ENCODE measurements at places on chromosomes 3 and 15. TPM values are rescaled to one million over a fixed set of nuclear protein-coding genes. Genes with fewer than 3 reads are reported as not detected.

The P2RY14 gene
- 0.30 TPM for total RNA-seq

The NR1I2 gene
- 0.39 TPM for total RNA-seq

DNA sequence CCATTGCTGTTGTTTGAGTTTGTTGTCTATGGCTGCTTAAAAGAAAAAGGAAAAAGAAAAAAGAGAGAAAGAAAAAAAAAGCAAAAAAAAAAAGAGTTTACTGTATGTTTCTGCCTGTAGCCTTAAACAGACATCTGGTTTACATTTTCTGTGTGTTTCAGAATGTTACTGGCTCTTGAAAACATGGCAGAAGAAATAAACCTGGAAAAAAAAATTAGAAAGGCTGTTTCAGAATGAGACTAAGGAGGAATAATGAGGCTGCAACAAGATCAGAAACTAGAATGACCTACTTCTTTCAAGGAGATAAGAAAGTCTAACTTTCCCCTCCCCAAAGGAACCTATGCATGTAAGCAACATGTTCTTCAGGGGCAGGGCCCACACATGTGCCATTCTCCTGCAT, 292.1 kb downstream of the DIPK2A start:
- H3K27me3 ChIP-seq = no peaks in the 10 kb centered on the region
- H3K4me3 ChIP-seq = no peak overlapping the region
- H3K36me3 ChIP-seq = no peaks in the 10 kb centered on the region
- H3K4me1 ChIP-seq = no peaks in the 10 kb centered on the region

DNA sequence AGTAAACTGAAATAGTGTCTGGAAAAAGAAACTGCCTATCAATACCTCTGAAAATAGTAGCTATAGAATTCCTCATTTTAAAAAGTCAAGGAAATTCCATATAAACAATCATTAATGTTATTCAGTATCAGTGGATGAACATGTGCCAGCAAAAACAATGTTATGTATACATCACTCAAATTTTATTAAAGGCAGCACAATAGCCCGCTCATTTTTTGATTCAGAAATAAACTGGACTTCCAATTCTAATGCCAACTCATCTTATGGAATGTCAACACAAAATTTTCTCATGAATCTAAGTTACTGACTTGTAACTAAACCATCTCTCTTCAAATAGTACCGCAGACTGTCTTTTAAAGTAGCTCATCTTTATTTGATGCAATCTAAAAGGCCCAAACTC, 19.0 kb downstream of the THBS1 start:
- H3K4me1 ChIP-seq = no peaks in the 10 kb centered on the region
- no peak overlapping the region for H3K4me3 ChIP-seq
- H3K36me3 ChIP-seq = no peaks in the 10 kb centered on the region
- no peaks in the 10 kb centered on the region for H3K27me3 ChIP-seq

DNA sequence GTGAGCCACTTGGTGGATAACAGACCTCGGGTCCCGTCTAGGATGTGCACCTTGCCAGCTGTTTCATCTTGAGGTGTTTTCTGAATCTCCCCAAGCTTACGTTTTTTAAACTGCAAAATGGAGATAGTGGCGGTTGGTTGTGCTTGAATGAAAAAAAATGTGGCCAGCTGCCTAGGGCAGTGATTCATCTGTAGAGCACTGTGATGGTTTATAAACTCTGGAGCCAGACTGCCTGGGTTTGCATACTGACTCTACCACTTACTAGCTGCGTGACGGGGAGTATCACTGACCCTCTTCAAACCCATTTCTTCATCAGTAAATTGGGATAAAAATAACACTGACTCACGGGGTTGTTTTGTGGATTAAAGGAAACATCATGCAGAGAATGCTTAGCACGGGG, 159.1 kb downstream of the CHL1 start:
- H3K4me3 ChIP-seq = no peak overlapping the region
- H3K27me3 ChIP-seq = no peaks in the 10 kb centered on the region
- H3K27ac ChIP-seq = no peak overlapping the region
- H3K36me3 ChIP-seq = no peaks in the 10 kb centered on the region
- DNase-seq = no peak
- no peaks in the 10 kb centered on the region for H3K4me1 ChIP-seq

DNA sequence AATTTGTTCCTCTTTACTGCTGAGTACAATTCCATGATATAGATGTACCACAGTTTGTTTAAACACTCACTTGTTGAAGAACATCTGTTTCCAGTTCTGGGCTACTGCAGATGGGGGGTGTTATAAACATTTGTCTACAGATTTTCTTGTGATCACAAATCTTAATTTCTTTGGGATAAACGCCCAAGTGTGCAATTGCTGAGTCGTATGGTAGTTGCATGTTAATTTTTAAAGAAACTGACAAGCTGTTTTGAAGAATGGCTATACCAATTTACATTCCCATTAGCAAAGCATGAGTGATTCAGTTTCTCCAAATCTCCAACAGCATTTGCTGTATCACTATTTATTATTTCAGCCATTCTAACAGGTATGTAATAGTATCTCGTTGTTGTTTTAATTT, 242.0 kb upstream of the MRPL3 start:
- DNase-seq = no peak
- no peak overlapping the region for H3K27ac ChIP-seq
- no peaks in the 10 kb centered on the region for H3K36me3 ChIP-seq
- H3K4me1 ChIP-seq = no peaks in the 10 kb centered on the region
- H3K27me3 ChIP-seq = no peaks in the 10 kb centered on the region

The CELSR3 gene
- 5.6 TPM for total RNA-seq

The CCR1 gene
- 0.12 TPM for total RNA-seq

The KLHDC8B gene
- 2.0 TPM for total RNA-seq

The C15orf40 gene
- total RNA-seq = 40.5 TPM

The TUBGCP5 gene
- total RNA-seq = 23.4 TPM

- no peak for DNase-seq
- no peaks in the 10 kb centered on the region for H3K4me1 ChIP-seq
- no peak overlapping the region for H3K4me3 ChIP-seq
- no peaks in the 10 kb centered on the region for H3K27me3 ChIP-seq
- no peaks in the 10 kb centered on the region for H3K36me3 ChIP-seq
These were observed 21.9 kb upstream of the ST3GAL6 start for GRCh38 chr3:98741121-98741716.

- H3K27ac ChIP-seq = no peak overlapping the region
- H3K4me1 ChIP-seq = no peaks in the 10 kb centered on the region
- no peak overlapping the region for H3K4me3 ChIP-seq
- DNase-seq = no peak
These were observed 830.3 kb downstream of the DIPK2A start for GRCh38 chr3:144801890-144802289.

- DNase-seq = no peak
- no peaks in the 10 kb centered on the region for H3K36me3 ChIP-seq
- no peak overlapping the region for H3K27ac ChIP-seq
- H3K4me1 ChIP-seq = no peaks in the 10 kb centered on the region
- no peak overlapping the region for H3K4me3 ChIP-seq
- no peaks in the 10 kb centered on the region for H3K27me3 ChIP-seq
These were observed 225.3 kb upstream of the EPHA3 start for GRCh38 chr3:88882121-88882520.

DNA sequence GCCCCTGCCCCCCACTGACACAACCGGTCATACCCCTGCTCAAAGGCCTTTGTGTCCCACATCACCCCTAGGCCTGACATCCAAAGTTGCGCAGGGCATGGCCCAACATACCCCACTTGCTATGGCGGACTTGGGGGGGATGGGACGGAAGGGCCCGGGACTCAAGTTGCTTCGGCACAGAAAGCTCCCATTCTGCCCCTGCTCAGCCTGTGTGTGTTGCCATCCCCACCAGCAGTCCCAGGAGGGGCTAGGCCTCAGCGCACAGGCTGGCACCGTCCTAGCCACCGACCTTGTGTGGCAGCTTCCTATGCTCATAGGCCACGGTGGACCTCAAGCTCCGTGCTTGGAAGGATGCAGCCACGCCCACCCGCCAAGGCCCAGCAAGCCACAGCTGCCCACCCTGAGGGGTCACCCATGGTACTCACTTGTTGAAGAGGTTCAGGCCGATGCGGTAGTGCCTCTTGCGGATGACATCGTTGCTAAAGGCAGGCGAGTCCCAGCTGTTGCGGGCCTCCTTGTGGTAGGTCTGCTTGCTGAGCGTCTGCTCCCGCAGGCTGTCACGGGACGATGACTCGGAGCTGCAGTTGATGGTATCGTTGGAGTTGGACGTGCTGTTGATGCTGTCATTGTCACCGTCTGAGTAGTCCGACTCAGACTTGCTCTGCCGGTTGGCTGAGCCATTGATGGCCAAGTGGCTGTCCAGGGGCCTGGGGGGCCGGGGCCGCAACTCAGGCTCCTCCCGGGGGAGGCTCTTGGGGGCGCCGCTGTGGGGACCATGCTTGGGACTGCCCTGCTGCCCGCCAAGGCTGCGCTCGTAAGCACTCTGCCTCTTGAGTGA, 93.9 kb upstream of the RPL32 start:
- no peak overlapping the region for H3K4me3 ChIP-seq
- DNase-seq = no peak
- no peak overlapping the region for H3K27ac ChIP-seq
- H3K27me3 ChIP-seq = no peaks in the 10 kb centered on the region

DNA sequence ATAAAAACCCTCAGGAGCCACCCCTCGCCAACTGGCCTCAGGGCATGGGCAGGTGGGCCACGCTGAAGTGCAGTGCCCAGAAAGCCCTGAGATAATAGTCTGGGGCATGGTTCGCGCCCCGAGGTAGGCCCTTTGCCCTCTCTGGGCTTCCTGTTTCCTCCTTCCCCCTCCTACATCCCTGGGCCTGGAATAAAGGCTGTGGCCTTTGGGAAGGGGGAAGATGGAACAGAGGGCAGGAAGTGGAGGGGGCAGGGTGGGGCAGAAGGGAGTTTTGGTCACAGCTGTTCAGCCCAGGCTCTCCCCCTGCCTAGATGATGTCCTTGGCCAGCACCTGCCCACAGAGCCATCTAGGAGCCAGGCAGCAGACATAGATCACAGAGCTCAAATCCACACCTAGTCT, 11.3 kb downstream of the CSRNP1 start:
- peaks cover 25% of the 10 kb centered on the region for H3K36me3 ChIP-seq
- no peaks in the 10 kb centered on the region for H3K27me3 ChIP-seq
- no peak for DNase-seq
- no peak overlapping the region for H3K4me3 ChIP-seq
- no peak overlapping the region for H3K27ac ChIP-seq

The COLQ gene
- 11.4 TPM for total RNA-seq

DNA sequence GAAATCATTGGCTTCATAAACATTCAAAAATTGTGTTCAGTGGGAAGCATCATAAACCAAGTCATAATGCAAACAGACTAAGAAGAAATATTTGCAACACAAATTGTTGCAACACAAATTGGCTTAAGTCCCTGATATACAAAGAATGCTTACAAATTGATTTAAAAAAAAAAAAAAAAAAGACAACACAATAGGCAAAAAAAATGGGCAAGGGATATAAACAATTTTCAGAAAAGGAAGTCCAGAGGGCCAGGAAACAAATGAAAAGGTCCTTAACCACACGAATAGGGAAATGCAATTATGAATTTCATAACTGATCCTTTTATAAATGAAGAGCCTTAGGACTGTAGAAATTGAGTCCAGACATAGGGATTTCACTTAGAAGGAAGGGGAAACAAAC, 98.9 kb downstream of the LRRK1 start:
- H3K27me3 ChIP-seq = no peaks in the 10 kb centered on the region
- H3K4me3 ChIP-seq = no peak overlapping the region
- peaks cover 5% of the 10 kb centered on the region for H3K4me1 ChIP-seq
- H3K36me3 ChIP-seq = no peaks in the 10 kb centered on the region

The RLBP1 gene
- not detected for total RNA-seq

DNA sequence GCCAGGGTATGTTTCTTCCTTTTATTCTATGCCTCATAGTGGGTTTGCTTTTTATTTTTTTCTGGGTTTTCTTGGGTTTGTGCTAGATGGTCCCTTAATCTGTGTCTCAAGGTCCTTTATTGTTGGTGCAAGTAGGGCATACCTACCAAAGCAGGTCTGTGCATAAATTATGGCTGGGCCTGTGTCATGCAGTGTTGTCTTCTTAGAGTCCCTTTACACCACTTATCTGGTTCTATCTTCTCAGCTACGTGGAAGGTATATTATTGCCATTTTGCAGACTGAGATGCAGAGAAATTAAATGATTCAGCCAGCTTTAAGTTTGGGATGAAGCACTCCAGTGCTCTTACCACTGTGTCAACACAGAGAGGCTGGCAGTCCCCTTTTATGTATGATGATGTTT, 293.5 kb upstream of the SOX2 start:
- H3K27me3 ChIP-seq = no peaks in the 10 kb centered on the region
- H3K36me3 ChIP-seq = no peaks in the 10 kb centered on the region
- H3K27ac ChIP-seq = no peak overlapping the region
- no peaks in the 10 kb centered on the region for H3K4me1 ChIP-seq
- no peak overlapping the region for H3K4me3 ChIP-seq
- no peak for DNase-seq

The CASR gene
- not detected for total RNA-seq

GRCh38 chr15:43527016-43527801, 9.8 kb downstream of the MAP1A start:
- no peak overlapping the region for H3K27ac ChIP-seq
- no peaks in the 10 kb centered on the region for H3K4me1 ChIP-seq
- H3K4me3 ChIP-seq = no peak overlapping the region
- H3K36me3 ChIP-seq = no peaks in the 10 kb centered on the region

The TBC1D5 gene
- total RNA-seq = 32.0 TPM

DNA sequence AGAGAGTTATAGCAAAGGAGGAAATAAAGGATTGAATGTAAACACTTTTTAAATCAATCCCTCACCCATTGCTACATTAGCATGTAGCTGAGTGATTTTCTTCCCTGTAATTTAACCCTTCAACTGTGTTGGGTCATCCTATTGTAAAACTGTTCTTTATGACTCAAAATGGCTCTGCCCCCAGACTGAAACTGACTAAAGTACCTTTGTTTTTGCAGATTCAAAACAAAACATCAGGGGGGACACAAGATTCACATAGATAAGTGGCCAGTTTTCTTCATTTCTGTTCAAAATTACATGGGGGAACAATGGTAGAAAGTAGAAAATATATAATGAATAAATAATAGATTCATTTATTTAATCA, 268.4 kb downstream of the IGSF11 start:
- H3K4me1 ChIP-seq = no peaks in the 10 kb centered on the region
- H3K27me3 ChIP-seq = no peaks in the 10 kb centered on the region

- DNase-seq = no peak
- H3K36me3 ChIP-seq = no peaks in the 10 kb centered on the region
- H3K4me3 ChIP-seq = no peak overlapping the region
- no peak overlapping the region for H3K27ac ChIP-seq
These were observed 34.6 kb downstream of the FGD5 start for GRCh38 chr3:14853271-14853951.

The TUSC7 gene
- total RNA-seq = not detected

DNA sequence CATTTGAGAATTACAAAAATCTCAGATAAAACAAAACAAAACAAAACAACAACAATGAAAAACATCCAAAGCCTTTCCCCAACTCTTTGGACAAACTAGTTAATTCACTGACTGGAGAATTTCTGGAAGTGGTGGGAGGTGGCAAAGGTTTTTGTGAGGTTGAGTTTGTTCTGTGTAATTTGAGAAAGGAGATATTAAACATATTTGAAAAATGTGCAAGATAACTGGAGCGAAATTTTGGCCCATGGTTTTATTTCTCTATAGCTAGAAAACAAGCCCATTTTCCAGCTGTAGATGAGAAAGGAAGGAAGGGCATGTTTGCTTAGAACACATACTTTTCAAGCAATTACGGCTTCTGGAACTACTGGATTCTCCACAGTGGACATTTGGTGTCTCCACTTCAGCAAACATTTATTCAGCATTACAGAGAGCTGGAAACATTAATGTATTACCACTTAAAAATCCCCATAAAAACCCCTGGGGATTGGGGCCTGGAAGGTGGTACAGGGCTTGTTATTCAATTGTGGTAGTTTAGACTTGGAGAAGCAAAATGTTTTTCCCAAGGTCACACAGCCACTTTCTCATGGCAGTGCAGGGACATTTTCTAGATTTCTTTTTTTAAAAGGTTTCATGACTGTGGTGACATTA, 135.8 kb downstream of the THSD4 start:
- no peak overlapping the region for H3K4me3 ChIP-seq
- H3K27me3 ChIP-seq = no peaks in the 10 kb centered on the region
- H3K36me3 ChIP-seq = no peaks in the 10 kb centered on the region
- no peak for DNase-seq
- no peak overlapping the region for H3K27ac ChIP-seq
- no peaks in the 10 kb centered on the region for H3K4me1 ChIP-seq
